ENCODE measurements at places on chromosomes 16 and 17.
A peak's percentile ranks its signal among the peaks of the same experiment; 100 is the strongest.

DNA sequence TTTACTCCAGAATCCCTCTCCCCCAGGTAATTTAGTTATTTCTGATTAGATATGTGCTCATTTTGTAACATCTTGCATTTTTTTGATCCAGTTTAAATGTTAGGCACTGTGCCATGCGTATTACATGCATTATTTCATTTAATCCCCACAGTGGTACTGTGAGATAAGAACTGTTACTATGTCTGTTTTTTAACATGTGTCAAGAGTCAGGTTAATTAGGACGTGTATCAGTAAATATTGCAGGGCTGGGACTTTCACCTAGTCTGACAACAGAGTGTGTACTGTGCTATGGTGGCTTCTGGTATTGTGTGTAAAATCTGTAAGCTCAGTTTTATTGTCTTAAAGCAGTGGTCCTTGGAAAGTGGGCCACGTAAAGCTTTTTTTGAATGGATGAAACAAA, 10.6 kb downstream of the RSPRY1 start:
- DNase-seq: no peak

- no peak for DNase-seq
Measured at GRCh38 chr16:5032748-5033167, 977 bp downstream of the NAGPA start.

- no peak for DNase-seq
Measured at GRCh38 chr17:13346081-13346533, 255.6 kb downstream of the HS3ST3A1 start.

DNA sequence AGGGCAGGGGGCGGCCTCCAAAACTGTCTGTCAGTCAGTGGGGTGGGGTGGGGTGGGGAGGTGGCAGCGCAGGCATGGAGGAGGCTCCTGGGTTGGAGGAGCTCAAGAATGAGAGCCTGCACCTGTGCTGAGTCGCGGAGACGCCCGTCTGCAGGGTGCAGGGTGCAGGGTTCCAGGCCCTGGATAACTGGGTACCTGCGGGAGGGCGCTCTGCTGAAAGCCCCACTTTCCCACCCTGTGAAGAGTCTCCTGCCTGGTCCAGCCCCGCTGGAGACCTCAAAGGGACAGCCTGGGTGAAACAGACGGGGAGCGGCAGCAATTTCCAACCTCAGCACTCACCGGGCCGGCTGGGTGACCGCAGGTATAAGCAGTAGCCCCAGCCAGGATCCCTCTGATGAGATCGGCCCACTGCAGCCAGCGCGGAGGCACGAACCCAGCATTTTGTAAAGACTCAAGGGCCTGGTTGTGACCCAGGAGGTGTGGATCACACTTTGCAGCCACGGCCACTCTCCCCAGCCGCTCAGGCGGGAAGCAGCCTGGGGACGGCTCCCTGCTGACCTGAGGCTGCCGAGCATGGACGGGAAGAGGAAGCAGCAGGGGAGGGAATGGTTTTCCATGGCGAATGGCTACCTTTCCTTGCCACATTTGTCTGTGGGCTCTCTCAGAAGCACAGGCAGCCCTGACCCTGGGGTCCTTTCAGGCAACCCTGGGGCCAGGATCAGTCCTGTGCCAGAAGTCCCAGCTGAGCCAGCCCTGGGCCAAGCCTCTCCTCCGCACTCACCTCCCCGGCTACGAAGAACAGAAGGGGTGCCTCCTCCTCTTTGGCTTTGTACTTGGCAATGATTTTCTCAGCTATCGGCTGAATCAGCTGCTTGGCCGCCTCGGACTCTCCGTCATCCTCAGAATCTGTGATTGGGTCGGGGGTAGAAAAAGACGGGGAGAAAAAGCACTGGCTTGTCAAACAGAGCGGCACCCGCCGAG, 21.0 kb downstream of the MRM3 start:
- DNase-seq: no peak

GRCh38 chr17:58335061-58335731, 6.6 kb upstream of the TSPOAP1 start:
- DNase-seq: peak; percentile 51

DNA sequence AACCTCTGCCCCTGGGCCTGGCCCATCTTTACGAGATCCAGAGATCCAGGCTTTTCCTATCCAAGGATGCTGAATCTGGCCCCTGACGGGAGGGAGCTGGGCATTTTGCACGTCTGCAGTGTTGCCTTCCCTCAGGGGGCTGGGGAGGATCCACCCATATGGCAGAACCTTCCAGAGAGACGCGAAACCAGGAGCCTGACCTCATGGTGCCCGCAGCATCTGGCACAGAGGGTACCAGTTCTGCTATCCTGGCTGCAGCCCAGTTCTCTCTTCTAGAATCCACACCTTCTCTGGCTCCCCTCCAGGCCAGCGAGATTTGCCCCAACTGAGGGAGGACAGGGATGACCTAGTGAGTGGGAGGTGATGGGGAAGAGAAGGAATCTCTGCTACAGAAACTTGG, 20.5 kb upstream of the ZNF652 start:
- DNase-seq: no peak

- no peak for DNase-seq
Measured at GRCh38 chr17:49515196-49515770, 20.2 kb downstream of the NGFR start.

GRCh38 chr17:48044851-48045250, 3.3 kb upstream of the NFE2L1 start:
- DNase-seq: no peak

- no peak for DNase-seq
Measured at GRCh38 chr16:85491798-85492294, 121.3 kb upstream of the GSE1 start.

- no peak for DNase-seq
Measured at GRCh38 chr16:81655469-81656162, 123.5 kb upstream of the PLCG2 start.

GRCh38 chr17:57665128-57665527, 80.0 kb downstream of the CCDC182 start:
- no peak for DNase-seq

- no peak for DNase-seq
Measured at GRCh38 chr17:49146620-49147306, 14.2 kb downstream of the B4GALNT2 start.

GRCh38 chr17:9768381-9768934, 22.9 kb downstream of the DHRS7C start:
- DNase-seq: peak; percentile 8

DNA sequence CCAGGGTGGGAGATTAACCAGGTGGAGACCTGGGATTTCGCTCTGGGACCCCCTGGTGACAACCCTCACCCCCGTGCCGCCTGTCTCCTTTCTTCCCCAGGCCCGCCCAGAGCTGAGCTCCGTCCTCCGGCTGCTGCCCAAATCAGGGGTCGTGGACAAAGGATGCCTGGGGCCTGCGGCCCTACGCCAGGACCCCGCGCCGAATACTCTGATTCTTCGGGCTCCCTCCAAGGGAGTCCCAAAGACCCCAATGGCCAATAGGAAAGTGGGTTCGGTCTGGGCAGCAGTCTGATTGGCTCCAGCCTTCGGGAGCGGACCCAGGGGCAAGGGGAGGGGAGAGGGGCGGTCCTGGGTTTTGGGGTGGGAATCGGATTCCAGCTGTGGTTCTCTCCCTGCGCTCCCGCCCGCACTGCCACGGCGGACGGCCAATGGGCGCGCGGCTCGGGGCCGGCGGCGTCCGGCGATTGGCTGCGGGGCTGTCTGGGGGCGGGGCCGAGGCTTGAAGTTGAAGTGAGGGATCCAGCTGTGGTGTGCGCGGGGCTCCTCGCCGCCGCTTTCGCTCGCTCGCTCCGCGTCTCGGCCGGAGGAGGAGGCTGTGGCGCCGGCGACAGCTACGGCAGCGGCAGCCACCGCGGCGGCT, at the start of gene CACNA1G:
TSS of gene CACNA1G (plus strand) at position 531 of the 640 bp plus-strand sequence. CDS start 745 bp downstream, outside the sequence.
- peak; percentile 89 for DNase-seq

- DNase-seq: no peak
Measured at GRCh38 chr17:81461607-81462500, 50.7 kb downstream of the ACTG1 start.

DNA sequence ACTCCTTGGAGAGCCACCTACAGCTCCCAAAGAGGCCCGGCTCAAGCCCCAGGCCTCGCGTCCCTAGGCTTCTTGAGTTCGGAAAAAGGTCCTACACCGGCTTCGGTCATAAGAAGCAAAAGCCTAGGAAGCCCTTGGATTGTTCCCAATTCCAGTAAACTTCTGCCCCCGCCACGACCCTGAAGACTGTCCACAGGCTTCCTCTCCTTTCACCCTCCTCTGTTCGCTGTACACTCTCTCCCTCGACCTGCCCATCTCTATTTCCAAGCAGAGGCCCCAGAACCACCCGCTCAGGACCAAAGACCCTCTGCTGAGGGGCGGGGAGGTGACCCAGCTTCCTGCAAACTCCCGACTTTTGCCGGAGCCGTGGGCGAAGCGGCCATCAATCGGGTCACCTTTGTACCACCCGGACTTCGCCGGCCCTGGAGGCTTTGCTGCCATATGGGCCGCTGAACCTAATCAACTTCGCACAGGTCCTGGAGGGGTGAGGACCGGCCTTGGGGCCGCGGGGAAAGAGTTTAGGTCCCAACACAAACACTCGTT, 2.7 kb downstream of the HOXB2 start:
- DNase-seq: peak; percentile 17

GRCh38 chr17:41308918-41309359, at the start of gene KRTAP16-1:
TSS of gene KRTAP16-1 (minus strand) at chr17:41309309. CDS start at chr17:41309253, 56 bp downstream.
- no peak for DNase-seq

DNA sequence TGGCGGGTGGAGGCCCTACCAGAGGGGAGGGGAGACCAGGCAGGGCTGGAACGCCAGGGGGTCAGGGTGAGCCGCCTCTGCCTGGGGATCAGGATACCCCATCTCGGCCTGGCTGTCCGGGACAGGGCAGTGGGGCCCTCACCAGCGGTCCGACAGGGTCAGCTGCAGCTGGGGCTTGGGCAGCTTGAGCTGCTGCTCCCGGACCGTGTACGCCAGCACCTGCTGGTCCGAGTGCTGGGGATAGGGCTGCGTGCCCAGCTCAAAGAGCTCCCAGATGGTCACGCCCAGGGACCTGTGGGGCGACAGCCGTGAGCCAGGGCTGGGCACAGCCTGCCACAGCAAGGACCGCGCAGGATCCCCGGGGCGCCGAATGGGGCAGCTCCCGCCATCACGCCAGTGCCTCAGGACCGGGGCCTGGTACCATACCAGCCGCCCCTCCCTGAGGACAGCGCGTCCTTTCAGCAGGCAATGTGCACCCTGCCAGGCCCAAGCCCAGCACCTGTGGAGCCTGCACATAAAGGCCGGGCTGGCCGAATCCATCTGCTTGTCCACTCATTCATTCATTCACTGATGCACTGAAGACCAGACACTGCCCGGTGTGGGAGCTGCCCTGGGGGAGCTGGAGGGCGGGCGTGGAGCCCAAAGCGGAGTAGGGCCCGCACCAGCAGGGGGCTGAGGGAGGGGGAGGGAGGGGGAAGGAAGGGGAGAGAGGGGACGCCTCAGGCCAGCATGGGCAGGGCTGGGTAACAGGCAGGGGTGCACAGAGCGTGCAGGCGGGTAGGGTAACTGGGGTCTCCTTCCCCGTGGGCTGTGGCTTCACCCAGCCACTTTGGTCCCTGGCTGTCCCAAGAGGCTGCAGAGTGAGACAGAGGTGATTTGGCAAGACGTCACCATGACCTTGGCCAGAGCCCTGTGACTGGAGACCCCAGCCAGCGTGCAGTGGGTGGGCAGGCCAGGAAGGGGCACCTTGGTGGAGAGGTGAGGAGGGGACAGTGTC, 42.0 kb upstream of the PVALEF start:
- no peak for DNase-seq

- no peak for DNase-seq
Measured at GRCh38 chr16:70752426-70752825, 48.5 kb downstream of the VAC14 start.

- DNase-seq: no peak
Measured at GRCh38 chr17:57404073-57404472, 147.8 kb downstream of the MSI2 start.

DNA sequence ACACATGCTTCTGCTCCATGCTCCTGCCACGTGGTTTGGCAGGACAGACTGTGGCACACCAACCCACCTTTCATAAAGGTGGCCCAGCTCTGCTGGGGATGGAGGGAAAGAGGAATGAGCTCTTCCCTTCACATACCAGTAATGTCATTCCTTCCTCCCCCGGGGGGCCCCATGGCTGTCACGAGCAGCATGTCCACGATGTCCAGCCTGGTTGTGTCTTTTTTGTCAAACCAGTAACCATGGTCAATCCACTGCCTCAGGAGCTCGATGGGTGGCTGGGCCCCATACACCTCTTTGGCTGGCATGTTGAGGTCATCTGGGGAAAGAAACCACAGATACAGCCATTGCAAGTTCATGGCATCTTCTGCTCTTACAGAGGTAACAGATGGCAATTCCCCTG, 96.6 kb downstream of the LYRM1 start:
- no peak for DNase-seq

- DNase-seq: no peak
Measured at GRCh38 chr17:49012769-49013255, 15.6 kb downstream of the IGF2BP1 start.

DNA sequence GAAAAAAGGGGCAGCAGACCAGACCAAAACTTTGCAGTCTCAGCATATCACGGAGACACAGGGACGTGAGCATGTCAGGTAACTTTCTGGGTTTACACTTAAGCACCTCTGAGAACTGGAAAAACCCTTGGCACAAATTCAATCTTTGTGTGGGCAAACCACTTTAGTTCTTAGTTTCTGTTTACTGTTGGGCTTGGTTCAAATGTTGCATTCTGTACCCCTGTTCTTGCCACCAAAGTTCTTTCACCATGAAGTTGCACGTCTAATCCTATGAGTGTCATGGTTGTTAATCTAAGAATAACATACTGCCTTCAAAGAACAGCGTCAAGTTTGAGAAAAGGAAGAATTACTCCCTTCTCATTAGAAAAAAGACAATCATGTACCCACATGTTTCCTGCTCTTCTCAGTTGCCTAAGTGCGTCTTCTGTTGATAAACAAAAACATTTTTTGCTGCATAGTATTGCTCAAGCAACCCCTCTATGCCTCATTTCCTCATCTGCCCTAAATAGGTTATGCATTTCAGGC, 11.6 kb downstream of the KRT33A start:
- DNase-seq: no peak

DNA sequence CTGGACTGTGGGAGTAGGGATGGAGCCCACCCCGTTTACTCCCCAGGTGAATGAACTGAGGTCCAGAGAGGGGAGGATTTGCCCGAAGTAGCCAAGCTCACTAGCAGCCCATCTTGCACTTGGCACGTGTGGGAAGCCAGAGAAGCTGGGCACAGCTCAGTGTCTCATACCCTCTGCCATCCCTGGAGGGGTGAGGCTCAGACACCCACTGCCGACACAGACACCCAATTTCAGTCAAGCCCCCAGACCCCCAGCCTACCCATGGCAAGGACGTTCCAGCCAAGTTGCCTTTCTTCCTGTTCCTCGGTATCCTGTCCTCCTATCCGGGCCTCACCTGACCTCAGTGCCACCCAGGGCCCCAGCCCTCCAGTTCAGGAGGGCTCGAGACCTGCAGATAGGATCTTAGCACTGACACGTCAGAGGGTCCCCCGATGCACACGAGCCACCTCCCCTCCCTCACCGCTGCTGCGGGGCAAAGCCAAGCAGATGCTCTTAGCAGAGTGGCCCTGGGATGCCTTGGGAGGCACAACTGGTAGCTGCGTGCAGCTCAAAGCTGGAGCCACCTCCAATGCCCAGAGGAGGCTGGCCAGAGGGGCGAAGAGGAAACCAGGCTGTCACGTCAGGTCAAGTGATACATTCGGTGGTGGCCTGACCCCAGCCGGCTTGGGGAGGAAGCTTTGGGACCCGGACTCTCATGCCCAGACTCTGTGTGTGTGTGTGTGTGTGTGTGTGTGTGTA, 90.4 kb upstream of the TNRC6C start:
- DNase-seq: no peak

- DNase-seq: peak; percentile 12
Measured at GRCh38 chr17:49861150-49861884, 13.4 kb upstream of the TAC4 start.

GRCh38 chr16:85412911-85413520, 200.1 kb upstream of the GSE1 start:
- DNase-seq: no peak
